ENCODE measurements at places on chromosomes 11 and 22.

DNA sequence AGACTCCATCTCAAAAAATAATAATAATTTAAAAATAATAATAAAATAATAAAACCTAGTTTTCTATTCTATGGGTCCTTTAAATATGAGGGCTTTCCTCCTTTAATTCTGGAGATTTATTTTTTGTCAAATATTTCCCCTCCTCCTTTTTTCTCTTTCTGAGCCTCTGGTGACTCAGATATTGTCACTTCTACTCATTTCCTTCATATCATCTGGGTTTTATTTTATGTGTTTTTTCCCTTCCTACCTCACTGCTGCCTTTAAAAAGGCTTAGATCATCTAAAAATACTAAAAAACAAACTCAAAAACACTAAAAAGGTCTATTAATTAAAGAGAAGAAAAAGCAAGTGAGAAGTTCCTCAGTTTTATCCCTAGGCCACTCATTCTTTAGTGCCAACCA is 138.9 kb downstream of the SPON1 start:
- no peaks in the 10 kb centered on the region for H3K4me1 ChIP-seq
- no peaks in the 10 kb centered on the region for H3K27me3 ChIP-seq
- no peak for DNase-seq
- no peaks in the 10 kb centered on the region for H3K36me3 ChIP-seq
- no peak overlapping the region for H3K4me3 ChIP-seq
- H3K27ac ChIP-seq, result no peak overlapping the region

- no peak overlapping the region for H3K27ac ChIP-seq
- no peaks in the 10 kb centered on the region for H3K27me3 ChIP-seq
- H3K4me3 ChIP-seq, result no peak overlapping the region
- DNase-seq, result no peak
Measured at GRCh38 chr22:26564181-26564580, 25.8 kb downstream of the TPST2 start.

GRCh38 chr11:64224891-64225607 is 937 bp downstream of the TRPT1 start:
- no peaks in the 10 kb centered on the region for H3K27me3 ChIP-seq
- H3K4me1 ChIP-seq, result no peaks in the 10 kb centered on the region
- no peak for DNase-seq
- H3K27ac ChIP-seq, result peak overlapping the region; percentile 91
- peak overlapping the region; percentile 89 for H3K4me3 ChIP-seq

GRCh38 chr11:131614631-131615030 is 244.2 kb downstream of the NTM start:
- peak; percentile 21 for DNase-seq
- H3K27ac ChIP-seq, result no peak overlapping the region
- H3K4me1 ChIP-seq, result no peaks in the 10 kb centered on the region
- H3K4me3 ChIP-seq, result no peak overlapping the region

DNA sequence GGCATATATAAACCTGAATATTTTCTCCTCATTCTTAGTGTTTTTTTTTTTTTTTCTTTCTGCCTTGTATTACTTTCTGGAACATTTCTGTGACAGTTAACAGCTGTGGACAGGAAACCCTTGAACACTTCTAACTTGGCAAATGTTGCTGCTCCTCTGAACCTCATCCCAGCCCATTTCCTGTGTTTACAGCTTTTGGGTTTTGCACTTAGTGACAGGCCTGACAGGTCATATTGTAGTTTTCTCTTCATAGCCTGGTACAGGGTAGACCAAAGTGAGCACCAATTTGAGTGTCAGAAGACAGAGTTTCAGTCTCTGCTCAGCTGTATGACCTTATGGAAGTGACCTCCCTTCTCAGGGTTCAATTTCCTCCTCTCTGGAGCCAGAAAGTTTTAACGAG is 91.6 kb downstream of the STIM1 start:
- H3K4me1 ChIP-seq, result peaks cover 72% of the 10 kb centered on the region
- no peaks in the 10 kb centered on the region for H3K36me3 ChIP-seq
- H3K27me3 ChIP-seq, result no peaks in the 10 kb centered on the region

All from right atrium auricular region (tissue), 2 donors.